ENCODE measurements at places on chromosomes 3 and 15.

GRCh38 chr3:57500506-57500905, 43.6 kb downstream of the DNAH12 start:
- no peak for DNase-seq

DNA sequence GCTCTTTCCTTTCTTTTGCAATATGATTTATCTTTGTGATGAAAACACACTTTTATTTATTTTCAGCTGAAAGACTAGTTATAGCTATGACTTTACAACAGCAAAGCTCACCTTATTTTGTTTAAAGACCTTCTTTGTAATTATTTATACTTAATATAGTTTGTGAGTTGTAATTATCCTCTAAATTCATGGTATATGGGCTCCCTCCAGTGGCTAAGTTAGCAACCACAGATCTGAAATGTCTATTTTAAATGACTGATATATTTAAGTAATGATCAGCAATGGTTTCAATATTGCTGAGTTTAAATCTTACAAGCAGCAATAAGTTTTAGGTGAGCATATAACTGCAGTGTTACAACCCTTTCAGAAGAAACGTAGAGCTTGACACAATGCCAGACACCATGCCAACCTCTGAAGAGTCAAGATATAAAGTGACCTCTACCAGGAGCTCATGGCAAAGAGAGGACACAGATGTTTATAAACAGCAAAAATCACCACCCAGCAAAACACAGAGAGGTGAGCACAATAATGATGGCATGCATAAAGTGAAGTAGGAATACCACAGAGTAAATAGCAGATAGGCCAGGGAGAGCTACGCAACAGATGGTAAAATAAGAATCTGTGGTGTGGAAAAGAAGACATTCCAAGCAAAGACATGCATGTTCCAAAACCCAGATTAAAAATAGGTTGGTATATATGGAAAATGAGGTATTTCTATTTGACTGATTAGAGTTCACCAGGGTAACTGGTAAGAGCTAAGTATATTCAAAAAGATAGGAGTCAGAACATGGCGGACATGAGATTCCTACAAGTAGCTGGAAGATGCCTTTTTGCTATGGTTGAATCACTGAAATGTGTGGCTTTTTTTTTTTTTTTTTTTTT, 143.7 kb upstream of the ZNF385D start:
- peak; percentile 50 for DNase-seq

DNA sequence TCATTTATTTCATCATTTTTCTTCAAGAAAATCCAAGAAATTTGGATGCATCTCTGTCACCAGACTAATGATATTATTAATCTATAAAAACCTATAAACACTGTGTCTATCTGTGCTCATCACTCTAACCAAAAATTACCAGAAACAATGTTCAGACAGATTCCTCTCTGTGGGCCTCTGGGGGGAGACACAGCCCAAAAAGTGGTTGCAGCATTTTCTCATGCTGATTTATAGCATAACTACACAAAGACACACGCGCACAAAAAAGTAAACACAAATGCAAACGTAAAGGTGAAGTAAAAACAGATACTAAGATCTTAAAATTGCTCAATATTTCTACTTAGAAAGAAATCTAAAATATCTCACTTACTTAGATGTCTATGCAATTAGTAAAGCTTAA, 976.0 kb downstream of the GBE1 start:
- peak; percentile 9 for DNase-seq

DNA sequence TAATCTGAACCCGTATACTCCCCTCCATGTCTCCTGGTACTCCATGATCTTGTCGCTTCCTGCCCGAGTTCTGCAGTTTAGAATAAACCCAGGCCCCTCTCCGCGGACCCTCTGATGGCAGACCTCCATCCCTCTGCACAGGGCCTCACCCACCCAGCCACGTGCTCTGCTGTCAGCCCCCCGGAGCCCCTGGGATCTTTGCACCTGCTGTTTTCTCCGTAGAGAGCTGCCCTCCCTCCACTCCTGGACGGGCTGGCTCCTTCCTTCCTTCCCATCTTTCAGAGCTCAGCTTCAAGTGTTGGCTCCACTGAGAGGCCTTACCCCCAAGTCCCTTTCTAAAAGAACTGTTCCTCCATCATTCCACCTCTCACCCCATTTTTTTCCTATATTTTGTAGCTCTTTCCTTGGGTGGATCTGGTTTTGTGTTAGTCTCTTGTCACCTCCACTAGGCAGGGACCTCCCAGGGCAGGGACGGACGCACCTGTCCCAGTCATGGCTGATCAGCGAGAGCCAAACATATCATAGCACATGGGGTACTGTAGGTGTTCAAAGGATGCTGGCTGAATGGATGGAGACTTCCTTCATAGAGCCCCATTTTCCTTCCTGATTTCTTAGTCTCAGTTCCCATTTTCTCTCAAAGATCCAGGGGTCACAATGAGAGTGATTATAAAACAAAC, 106.6 kb downstream of the VGLL4 start:
- DNase-seq, result no peak

GRCh38 chr3:185763347-185764005, 61.4 kb downstream of the IGF2BP2 start:
- no peak for DNase-seq

DNA sequence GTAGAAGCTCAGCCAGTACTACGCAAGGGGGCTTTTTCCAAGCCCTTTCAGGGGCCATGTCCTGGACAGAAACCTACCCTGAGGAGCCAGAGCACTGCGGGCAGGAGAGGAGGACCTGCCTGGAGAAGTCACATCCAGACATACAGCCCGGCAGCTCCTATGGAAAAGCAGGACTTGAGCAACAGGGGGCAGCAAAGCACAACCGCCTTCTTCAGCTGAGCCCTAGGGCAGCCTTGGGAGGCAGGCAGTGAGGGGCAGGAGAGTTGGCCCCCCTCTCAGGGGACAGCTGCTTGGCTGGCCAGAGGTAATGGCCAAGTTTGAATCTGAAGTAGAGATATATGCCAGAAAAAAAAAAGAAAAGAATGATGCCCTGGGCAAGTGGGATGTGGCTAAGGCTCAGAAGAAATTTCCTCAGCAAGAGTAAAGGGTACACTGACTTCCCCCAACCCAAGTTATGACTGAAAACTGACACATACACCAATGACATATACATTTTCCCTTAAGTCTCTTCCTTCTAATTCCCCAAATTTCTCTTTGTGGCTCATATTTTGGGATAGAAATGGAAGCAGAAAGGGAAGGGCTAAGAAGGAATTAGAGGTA, 56.9 kb downstream of the CYP19A1 start:
- peak; percentile 73 for DNase-seq

DNA sequence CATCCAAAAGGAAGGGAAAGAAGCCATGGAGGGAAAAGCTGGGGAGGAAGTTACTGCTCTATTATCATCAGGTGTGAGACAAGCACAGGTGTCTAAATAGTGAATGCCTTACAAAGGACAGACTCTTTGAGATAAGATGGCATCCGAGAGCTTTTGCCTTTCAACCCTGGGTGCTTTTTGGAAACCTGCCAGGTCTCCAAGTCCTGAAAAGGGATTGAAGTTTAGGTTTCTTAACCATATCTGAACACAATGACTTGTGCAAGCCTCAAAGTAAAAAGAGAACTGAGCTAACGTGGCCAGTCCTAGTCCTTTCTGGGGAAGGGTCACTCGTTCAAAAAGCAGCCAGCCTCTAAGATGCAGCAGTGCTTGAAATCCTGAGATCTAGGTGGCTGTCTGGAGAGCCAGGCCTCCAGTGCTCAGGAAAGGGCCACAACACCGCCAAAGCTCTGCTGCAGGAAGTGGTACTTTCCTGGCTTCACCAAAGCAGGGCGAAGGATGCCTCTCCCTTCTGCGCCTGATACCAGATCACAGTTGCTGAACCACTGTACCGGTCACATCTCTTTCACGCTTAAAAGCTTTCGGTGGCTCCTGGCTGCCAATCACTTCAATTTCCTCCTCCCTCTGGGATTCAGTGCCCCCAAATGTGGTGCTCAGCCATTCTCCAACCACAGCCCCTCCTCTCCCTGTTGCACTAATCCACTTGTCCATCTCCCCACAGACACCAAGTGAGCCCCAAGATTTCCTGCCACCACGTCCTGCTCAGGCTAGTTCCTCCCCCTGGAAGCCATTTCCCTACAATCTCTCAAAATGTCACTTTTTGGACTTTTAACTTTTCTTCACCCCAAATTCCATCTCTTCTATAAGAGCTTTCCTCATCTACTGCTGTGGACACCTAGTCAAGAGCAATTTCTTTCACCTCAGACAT, 104.1 kb upstream of the LPP start:
- DNase-seq, result no peak

DNA sequence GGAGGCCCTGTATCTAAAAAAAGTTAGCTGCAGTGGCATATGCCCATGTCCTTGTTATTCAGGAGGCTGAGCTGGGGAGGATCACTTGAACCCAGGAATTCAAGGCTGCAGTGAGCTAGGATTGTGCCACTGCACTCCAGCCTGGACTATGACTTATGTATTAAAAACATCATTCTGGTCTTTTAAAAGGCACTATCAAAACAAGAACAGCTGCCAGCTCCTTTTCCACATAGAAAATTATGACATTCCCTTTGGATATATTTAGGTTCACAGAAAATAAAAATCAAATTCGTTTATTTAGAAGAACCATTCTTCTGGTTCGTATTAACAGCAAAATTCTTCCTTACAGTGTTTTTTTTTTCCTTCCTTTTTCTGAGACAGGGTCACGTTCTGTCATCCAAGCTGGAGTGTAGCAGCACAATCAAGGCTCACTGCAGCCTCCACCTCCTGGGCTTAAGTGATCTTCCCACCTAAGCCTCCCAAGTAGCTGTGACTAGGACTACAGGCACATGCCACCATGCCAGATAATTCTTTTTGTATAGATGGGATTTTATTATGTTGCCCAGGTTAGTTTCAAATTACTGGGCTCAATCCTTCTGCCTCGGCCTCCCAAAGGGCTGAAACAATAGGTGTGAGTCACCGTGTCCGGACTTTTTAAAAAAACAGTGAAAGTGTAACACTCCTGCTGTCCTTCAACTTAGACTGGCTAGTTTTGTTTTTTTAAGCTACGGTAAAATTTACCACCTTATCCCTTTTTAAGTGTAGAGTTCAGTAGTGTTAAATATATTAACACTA, 13.9 kb downstream of the ICE2 start:
- DNase-seq, result peak; percentile 44

GRCh38 chr3:56751056-56751707, 50.6 kb downstream of the ARHGEF3 start:
- DNase-seq, result no peak

DNA sequence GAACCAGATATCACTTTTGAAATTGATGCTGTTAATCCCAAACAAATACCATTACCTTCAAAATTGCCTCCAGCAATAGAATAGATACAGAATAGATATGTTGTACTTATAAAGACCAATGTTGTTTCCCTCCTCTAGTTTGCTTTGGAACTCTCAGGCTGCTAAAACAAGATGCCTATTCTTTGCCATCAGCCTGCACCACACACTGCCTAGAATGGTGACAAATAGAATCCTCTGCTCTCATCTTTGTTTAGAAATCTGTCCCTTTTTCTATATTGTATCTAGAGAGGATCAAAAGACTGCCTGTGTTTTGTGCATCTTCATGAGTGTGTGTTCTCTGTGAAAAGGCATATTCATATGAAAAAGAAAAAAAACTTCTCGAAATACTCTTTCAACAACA, 349.2 kb upstream of the CCDC54 start:
- no peak for DNase-seq

GRCh38 chr3:67109651-67110204, 111.6 kb downstream of the KBTBD8 start:
- peak; percentile 75 for DNase-seq

DNA sequence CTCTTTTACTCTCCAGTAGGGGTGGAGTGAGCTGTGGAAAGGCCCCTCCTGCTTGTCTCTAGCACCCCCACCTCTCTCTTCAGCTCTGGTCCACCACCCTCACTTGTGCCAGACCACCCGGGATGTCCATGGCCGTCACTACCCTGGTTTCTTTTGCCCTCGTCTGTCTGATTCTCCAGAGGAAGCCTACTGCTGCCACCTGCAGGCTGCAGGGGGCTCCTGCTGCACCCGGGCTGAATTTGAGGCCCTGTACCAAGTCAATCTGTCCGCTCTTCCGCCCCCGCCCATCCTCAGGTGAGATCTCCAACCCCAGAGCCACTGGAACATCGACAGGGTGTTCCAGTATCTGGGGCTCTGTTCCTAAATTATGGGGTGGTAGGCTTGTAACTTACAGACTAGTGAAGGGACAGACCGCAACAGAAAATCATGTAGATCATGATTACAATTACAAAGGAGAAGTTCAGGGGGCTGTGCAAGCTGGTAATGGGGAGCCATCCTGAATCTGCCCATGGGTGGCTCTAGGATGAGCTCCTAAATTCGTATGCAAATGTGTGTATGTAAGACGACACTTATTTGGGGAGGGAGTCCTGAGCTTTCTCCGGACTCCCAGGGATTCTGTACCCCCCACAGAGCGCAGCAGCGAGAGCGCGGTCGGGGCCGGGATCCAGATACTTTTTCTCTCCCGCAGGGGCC, 683 bp upstream of the UNC45A start:
- peak; percentile 91 for DNase-seq

DNA sequence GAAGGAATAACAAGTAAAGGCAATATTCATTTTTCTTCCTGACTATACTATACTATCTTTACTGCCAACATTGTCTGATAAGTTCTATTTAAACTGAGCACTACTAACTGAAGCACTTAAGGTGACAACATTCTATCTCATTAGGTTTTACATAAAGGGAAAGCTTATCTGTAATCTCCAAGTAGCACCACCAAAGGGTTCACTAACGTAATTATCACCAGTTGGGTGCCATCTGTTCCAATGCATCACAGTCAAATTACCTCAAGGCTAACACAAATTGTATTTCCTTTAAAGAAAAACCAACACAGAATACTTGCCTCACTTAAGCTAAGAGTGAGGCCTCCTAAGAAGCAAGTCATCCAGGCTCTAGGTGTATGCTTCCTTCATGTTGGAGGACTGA, 453.8 kb downstream of the RAP2B start:
- DNase-seq, result no peak

DNA sequence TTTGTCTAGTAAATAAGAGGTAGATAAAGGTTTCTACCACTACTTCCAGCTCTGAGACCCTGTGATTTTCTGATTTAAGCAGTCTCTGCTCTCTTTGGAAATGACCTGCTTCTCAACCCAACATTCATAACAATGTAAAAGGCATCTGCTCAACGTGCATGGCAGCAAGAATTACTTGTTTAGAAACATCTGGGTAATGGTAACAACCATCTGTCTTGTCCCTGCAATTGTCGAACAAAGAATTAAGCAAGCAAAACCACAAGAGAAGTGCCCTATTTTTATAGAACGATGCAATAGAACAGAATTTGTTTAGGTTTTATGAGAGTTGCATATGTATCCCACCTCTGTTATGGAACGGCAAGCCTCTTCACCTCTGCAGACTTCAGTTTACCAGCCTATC, 7.1 kb upstream of the FSIP1 start:
- no peak for DNase-seq

GRCh38 chr3:40044487-40044886, 235.1 kb downstream of the MYRIP start:
- DNase-seq, result peak; percentile 28

GRCh38 chr3:174533286-174533685, 325.8 kb upstream of the NAALADL2 start:
- peak; percentile 70 for DNase-seq

GRCh38 chr3:30855400-30856292, 38.8 kb downstream of the GADL1 start:
- DNase-seq, result no peak

All from astrocyte of the hippocampus (primary cell).